ENCODE measurements at places on chromosomes 6 and 20.

DNA sequence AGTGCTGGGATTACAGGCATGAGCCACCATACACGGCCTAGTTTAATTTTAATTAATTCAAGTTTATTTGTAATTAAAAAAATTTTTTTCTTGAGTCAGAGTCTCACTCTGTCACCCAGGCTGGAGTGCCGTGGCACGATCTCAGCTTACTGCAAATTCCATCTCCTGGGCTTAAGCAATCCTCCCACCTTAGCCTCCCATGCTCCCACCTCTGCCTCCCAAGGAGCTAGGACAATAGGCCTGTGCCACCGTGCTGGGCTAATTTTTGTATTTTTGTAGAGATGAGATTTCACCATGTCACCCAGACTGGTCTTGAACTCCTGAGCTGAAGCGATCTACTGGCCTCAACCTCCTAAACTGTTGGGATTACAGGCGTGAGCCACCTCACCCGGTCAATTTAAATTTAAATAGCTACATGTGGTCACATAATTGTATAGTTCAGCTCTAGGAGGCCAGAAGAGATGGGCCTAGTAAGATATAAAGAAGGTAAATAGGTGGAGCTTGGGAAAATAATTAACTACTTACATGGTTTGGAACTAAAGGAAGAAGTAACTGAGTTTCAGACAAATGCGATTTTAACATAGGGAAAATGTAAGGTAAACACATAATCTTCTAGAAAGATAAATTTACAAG, 220.0 kb upstream of the CITED2 start:
- no peak for DNase-seq

GRCh38 chr6:138401960-138402837, 1.8 kb upstream of the HEBP2 start:
- no peak for DNase-seq

DNA sequence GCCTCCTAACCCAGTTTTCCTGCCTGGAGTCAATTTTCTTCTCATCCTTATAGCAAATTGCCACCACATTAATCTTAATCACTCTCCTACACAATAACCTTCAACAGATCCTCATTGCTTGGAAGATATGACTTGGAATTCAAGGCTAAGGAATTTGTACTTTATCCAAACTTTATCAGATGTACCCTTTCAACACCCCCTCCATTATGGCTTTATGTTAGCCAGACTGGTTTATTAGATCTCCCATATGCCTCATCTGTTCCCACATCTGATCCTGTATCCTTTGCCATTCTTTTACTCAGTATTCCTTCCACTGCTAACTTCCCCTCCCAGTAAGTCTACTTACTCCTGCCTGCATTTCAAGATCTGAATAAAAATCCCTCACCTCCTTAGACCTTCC, 4.0 kb upstream of the FRK start:
- DNase-seq: no peak

- DNase-seq: no peak
These were observed 27.9 kb upstream of the POPDC3 start for GRCh38 chr6:105207524-105208269.

DNA sequence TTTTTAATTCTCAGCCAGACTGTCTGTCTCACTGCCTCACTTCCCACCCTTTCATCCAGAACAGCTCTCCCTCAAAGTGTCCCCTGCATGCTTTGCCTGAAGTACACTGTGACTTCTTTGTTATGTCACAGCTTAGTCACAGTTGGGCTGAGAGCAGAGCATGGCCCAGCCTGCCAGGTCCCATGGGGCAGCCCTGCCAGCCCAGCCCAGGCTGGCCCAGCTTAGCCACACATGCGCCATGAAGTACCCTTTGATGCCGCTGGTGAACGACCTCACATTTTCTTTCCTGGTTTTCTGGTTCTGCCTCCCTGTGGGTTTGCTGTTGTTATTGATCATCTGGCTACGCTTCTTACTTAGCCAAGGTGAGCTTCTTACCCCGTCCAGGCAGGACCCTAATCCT, at the start of gene ADIG:
Gene ADIG (plus strand): TSS at position 185 of the 400 bp plus-strand sequence. CDS start 54 bp downstream, at position 239.
- no peak for DNase-seq

GRCh38 chr20:24478584-24478983, 9.2 kb downstream of the SYNDIG1 start:
- no peak for DNase-seq

GRCh38 chr6:111522393-111523020, 39.5 kb upstream of the REV3L start:
- DNase-seq: no peak

GRCh38 chr6:125258651-125259353, 43.0 kb downstream of the HDDC2 start:
- no peak for DNase-seq

GRCh38 chr6:89581689-89582088, 56.9 kb downstream of the LYRM2 start:
- DNase-seq: no peak

DNA sequence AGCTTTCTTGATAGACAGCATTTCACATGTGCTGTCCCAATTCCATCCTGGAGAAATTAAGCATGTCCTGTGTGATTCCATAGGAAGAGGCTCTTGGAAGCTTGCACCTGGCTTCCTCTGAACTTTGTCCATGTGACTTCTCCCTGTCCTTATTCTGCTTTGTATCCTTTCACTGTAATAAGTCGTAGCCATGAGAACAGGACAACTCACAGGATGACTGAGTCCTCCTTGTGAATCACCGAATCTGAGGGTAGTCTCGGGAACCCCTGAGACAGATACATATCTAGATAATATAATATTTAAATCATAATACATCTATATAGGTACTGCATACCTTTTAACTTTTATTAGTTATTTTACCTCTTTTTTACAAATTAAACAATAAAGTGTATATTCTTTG, 156.7 kb upstream of the THEMIS start:
- peak; percentile 4 for DNase-seq
